Hematopoietic multipotent progenitor cell treated with erythropoietin and hydrocortisone succinate and interleukin-3 and kit ligand, for 17 days (in vitro differentiated cells): ENCODE measurements at places on chromosomes 13 and 19.
A peak's percentile ranks its signal among the peaks of the same experiment; 100 is the strongest.

DNA sequence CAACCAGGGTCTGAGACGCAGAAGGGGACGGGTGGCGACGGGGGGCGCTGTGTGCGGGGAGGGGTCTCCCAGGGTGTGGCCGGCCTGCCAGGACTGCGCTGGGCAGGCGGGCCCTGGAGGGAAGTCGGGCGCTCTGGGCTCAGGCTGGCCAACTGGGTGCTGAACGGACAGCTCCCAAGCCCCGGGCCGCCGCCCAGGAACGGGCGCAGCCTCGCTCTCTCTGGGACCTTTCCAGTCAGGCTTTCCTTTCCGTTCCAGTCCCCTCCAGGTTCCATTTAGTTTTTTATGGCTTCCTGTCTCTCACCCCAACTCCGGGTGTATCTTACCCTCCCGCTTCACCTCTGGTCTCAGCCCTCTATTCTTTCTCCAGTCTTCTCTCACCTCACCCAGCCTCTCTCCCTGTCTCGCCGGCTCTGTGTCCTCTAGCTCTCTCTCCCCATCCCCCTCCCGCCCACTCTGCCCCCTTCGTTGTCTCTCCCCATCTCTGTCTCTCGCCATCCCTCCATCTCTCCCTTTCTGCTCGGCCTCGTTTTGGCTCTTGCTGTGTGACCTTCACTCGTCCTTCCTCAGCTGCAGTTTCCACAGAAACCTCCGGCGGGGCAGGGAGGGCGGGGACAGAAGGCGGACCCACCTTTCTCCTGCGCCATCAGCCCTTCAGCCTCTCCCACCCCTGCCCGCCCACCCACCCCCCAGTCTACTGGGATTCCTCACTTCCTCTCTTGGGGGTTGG, 3.3 kb upstream of the ATP1A3 start:
- no peak for DNase-seq

GRCh38 chr13:39836038-39836437, 180.6 kb downstream of the COG6 start:
- no peak for DNase-seq

DNA sequence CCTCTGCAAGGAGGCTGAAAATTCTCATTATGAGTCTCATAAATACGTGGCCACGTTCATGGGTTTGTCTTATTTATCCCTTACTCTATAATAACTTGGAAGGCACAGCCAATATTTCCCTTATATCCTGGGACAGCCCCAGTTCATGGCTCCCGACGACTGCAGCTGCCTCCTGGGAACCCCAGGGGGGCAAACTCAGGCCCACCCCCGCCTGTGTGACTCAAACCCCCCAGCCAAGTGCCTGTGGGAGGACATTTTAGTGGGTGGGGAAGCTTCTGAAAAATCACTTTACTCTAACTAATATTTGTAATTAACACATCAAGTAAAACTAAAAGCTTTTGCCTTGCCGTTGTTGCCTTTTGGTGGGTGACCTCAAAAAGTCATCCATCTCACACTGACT, 14.3 kb downstream of the RASA3 start:
- no peak for DNase-seq

GRCh38 chr19:5492635-5493409, 37.6 kb downstream of the ZNRF4 start:
- DNase-seq = no peak

DNA sequence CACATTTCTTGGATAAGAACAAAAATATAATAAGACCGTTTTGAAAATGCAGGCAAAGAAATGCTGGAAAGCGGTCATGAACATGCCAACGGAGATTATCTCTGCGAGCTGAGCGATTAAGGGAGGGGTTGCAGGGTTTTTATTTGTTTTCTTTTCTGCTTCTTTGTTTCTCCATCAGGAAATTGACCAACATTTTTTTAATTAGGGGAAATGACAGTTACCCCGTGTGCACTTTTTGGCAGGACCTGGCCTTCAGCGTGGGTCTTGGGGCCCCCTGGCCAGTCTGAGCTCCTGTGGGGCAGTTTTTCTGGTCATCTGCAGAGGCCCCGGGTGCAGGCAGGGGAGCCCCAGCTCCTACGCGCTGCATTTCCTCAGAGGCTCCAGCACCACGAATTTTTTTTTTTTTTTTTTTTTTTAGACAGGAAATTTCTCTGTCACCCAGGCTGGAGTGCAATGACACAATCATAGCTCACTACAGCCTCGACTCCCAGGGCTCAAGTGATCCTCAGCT, 31.3 kb upstream of the HOMER3 start:
- no peak for DNase-seq

- peak; percentile 34 for DNase-seq
These were observed 7.3 kb downstream of the PARP4 start for GRCh38 chr13:24505256-24505655.
